ENCODE measurements at places on chromosomes 16 and 17.

GRCh38 chr17:82640036-82640435 is 8.2 kb downstream of the WDR45B start:
- no peak for DNase-seq

DNA sequence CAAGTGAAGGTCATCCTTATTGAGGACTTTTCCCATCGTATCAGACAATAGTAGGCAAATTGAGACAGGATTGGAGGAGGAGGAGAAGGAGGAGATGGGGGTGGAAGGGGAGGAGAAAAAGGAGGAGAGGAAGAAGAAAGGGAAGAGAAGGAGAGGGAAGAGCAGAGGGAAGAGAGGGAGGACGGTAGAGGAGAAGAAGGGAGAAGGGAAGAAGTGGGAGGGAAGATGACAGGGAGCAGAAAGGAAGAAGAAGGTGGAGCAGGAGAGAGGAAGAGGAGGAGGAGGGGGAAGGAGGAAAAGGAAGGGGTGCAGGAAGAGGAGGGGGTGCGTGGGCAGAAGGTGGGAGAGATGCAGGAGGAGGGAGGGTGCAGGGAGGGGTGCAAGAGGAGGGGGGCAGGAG is 26.0 kb downstream of the ABCC6 start:
- DNase-seq, result no peak

- no peak for DNase-seq
Observed at GRCh38 chr17:50947782-50948543, 81.8 kb upstream of the TOB1 start.

DNA sequence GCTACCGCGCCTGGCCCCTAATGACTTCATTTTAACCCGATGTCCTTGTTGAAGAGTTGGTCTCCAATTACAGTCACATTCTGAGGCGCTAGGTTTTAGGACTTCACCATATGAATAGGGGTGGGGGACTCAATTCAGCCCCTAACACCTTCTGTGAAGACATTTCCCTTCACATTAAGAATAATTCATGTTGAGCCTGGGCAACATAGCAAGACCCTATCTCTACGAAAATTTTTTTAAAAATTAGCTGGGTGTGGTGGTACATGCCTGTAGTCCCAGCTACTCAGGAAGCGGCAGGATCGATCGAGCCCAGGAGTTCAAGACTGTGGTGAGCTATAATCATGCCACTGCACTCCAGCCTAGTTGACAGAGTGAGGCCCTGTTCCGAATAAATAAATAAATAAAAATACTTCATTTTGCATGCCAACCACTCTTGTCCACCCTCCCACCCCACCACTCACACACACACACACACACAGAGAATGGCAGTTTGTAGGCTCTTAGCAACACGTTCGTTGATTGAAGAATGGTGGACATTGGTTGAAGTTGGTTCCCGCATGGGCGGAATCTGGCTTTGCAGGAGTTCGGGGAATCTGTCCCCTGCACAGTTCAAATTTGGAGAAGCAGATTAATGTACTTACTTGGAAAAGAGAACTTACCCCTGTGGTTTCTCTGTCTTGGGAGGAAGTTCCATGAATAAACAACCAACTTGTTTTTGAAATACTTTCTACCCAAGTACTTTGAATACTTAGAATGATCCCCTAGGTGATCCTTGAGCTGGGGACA is 27.8 kb upstream of the TVP23A start:
- no peak for DNase-seq

- DNase-seq, result no peak
Observed at GRCh38 chr16:48501516-48502377, 108.2 kb downstream of the N4BP1 start.

DNA sequence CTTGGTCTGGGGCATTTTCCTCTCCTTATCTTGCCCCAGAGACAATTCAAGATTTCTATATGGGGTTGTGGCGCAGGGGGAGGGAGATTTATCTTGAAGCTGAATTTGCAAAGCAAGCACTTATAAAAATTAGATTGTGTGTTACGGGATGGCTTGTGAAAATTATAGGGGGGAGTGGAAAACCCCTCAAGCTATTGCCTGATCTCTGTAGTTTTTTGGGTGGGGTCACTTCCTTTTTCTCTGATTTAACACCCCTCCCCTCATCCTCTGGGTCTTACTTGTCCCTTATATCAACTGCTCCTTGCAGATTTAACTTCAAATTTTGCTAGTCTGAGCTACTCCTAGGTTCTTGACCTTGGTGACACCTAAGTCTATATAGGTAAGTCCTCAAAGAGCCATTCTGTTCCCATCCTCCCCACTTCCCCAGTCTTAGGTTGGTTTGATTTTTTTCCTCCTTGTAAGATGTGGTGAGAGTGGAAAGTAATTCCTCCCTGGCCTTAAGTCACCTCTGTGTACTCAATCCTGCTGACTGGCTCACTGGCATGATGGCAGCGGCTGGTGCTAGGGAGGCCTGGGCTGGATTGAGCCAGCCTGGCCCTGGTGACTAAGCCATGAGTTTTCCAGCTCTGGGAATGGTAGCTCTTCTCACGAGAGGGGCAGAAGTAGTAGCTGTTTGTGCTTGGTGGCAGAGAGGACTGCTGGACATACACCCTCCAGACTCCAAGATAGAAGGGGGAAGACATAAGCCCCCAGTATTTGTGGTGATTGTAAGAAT is 2.3 kb downstream of the ARL4D start:
- DNase-seq, result no peak

DNA sequence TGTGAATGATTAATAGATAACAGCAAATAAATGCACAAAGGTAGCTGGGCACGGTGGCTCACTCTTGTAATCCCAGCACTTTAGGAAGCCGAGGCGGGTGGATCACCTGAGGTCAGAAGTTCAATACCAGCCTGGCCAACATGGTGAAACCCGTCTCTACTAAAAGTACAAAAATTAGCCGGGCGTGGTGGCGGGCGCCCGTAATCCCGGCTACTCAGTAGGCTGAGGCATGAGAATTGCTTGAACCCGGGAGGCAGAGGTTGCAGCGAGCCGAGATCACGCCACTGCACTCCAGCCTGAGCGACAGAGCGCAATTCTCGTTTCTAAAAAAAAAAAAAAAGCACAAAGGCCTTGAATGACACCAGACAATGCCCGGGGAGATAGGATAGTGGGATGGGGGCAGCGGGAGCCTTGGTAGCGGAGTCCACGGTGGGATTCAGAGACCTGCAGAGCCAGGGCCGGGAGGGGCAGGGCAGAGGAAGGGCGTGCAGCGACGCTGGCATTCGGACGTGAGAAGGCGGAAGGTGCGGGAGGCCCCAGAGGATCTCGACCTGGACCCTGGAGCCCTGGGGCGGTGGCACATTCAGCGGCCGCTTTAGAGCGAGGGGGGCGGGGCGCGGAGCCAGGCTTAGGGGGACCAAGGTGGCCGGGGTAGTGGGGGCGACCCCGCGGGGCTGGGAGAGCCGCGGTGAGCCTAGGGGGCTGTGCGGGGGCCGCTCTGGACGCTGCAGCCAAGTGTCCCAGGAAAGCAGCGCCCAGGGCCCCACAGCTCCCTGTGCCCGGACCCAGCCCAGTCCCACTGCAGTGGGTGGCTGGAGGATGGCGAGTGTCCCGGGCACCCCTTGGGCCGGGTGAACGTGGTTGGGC is 999 bp upstream of the FLYWCH2 start:
- DNase-seq, result no peak
